Renal pelvis (tissue), 12 donors: ENCODE measurements at places on chromosomes 2 and 18. TPM values are rescaled to one million over a fixed set of nuclear protein-coding genes. Genes with fewer than 3 reads are reported as not detected.
A peak's percentile ranks its signal among the peaks of the same experiment; 100 is the strongest.

DNA sequence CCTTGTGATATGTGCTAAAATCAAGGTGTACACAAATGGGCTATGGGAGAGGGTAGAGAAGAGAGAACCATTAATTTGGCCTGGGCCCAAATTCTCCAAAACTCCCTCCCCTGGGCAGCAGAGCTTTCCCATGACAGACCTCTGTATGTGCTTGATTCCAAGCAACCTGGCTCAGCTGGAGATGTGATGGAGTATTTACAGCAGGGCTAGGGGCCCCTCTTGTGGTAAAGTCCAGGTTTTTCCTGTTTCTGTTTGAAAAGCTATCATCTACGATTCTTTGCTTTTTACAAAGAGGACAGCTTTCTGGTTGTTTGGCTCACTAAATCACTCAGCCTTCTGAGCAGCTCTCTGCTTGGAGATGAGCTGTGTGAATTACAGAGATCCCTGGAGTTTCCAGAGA lies 40.3 kb downstream of the KCNS3 start:
- peak; percentile 19 for DNase-seq

DNA sequence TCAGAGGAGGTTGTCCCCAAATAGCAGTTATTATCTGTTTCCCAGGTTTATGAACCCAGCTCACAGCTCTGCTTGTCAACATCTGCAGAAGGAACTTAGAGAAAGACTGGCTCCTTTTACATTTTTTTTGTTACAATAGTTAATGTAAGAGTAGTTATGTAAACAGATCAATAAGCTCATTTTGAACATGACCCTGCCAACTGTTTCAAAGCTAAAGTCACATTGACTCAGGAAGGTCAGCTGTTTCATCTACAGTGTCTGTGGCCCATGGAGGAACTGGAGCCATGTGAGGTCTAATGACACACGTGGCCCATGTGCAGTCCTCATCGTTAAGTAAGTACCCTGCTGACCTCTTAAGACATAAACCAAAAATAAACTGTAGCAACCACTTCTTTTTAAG lies 97.1 kb downstream of the SH3RF3 start:
- no peak for DNase-seq

DNA sequence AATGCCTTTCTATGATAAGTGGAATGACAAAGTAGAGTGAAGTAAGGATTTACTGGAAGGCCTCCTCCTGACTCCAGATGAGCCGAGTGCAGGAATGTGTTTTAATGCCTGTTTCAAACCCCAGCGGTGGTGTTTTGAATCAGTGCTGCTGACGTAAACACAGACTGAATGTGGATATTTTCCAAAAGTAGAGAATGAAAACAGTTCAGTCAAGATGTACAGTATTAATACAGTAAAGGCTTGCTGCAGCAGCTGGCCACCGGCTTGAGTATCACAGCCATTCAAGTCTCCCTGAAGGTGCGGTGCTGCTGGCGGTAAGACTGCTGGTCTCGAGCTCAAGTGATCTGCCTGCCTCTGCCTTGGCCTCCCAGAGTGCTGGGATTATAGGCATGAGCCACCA lies 46.7 kb downstream of the ARHGAP28 start:
- DNase-seq = no peak

DNA sequence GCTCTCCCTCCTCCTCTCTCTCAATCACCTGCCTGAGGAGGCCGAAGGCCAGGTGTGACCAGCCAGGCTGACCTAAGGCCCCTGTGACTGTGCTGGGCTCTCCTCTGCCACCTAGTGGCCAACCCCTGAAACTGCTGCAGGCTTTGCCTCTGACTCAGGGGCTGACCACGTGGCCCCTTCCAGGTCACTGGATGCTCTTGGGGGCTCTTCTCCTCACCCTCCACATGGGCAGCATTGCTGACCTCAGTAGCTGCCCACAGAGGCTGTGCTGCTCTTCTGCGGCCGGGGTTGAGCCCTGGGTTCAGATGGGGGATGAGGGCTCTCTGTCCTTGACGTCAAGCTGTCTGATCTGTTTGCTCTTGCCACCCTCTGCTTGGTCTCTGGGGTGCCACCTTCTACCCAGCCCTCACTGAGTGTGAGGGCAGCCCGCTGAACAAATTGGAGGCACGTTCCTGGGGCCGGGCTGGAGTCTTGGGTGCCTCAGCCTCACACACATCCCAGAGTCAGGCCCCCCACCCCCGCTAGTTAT lies 122.7 kb downstream of the TWIST2 start:
- no peak for DNase-seq

DNA sequence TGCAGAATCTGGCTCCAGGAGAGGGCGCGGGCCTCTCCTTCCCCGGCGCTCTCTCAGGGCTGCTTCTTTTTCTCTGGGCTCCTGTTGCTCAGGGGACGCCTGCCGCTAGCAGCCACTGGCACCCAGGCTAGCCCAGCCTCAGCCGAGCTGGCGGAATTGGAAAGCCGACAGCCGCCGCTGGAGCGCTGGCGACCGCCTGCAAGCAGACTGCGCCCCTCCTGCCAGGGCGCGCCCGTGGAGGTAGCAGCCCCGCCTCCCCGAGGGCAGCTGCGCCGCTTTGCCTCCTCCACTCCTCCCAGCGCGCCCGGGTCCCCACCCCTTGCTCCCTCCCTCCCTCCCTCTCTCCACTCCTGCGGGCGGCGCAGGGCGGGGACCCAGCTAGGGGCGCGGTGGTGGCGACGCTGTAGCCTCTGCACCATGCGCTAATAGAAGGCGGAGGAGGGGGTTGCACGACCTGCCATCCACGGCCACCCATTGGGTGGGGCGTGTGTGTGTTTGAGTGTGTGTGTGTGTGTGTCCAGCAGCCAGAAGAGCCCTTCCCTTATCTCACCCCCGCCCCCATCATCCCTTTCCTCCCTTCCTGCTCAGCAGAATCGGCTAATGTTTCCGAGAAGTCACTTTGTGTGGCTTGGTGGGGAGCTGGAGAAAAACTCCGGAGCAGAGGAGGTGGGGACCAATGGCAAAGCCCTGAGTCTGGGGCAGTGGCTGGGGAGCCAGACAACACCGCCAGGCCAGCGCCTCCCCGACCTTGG lies at the start of gene SCN9A:
Gene SCN9A, minus strand, starts transcription at position 209 of the 752 bp plus-strand sequence. CDS start 64,188 bp downstream, outside the sequence.
- peak; percentile 76 for DNase-seq

GRCh38 chr2:17518212-17519154 lies at the start of gene RAD51AP2:
TSS of gene RAD51AP2 (minus strand) at chr2:17518440. CDS start at chr2:17518415, 25 bp downstream.
- peak; percentile 78 for DNase-seq

DNA sequence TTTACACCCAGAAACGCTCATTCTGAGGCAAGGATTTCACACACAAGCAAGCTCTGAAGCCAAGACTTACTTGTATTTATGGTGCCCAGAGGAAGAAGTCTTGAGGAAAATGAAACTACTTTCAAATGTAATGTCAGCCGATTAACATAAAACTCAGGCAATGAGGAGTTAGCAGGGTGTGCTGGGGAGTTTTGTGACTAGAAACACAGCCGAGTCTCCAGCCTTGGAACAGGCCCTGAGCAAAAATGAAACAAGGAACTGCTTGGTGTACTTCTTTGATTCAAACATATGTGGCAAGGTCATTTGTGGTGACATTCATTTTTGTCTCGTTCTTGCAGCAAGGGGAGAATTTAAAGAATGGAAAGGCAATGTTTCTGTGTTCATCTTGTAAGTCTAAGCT lies 4.5 kb downstream of the DYTN start:
- no peak for DNase-seq

GRCh38 chr2:193539188-193539587 lies 1344.5 kb upstream of the TMEFF2 start:
- DNase-seq = no peak

DNA sequence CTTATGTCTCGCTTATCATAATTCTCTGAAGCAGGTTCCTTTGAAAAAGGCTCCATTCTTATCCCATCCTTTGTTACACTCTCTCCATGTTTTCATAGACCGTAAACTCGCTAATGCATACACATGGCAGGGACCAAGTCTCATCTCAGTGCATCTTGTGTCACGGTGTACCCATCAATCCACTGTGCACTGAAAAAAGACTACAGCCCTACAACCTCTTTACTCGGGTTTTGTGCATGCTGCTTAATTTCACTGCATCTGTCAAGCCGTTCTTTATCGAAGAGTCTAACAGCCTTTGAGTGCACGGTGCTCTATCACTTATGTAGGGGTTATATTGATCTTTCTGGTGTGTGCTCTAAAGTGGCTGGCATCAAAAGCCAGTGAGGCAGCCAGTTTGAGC lies 302.9 kb upstream of the ERBB4 start:
- DNase-seq = no peak

DNA sequence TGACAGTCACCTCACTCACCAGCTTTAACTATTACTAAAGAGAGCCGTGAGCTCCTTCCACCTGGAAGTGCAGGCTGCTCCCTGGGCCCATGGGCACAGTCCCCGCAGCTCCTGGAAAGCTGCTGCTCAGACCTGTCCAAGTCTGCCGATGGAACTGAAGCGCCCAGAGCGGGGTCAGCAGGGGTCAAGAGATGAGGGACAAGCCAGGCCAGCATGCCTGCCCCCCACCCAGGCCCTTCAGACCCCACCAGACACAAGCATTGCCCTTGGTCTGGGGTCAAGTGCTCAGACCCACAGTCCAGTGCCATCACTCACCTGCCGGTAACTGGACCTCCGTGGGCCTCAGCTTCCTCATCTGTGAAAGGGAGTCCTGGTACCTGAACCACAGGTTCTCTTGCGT lies 59.9 kb downstream of the BIN1 start:
- no peak for DNase-seq

GRCh38 chr18:326846-327245 lies 59.0 kb upstream of the THOC1 start:
- DNase-seq = no peak

GRCh38 chr18:68679528-68679927 lies 35.4 kb downstream of the TMX3 start:
- no peak for DNase-seq

- DNase-seq = no peak
Measured at GRCh38 chr2:31322371-31322770, 88.4 kb downstream of the EHD3 start.

DNA sequence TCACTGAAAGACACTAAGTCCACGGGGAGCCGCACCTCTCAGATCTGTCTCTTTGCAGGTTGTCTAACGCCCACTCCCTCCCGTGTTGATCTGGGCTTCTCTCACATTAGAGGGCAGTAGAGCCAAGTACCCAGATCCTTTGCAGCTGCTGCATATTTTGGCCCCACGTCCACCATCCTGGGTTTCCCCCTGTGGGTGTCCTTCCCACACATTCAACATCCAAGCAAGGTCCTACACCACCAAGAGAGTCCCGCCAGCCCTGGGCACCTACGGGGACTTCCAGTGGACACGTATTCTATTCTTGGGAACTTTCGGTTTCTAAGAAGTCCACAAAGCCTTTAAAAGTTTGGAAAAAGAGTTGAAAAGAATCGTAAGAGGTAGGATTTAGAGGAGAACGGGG lies 116.6 kb downstream of the ATL2 start:
- DNase-seq = no peak

DNA sequence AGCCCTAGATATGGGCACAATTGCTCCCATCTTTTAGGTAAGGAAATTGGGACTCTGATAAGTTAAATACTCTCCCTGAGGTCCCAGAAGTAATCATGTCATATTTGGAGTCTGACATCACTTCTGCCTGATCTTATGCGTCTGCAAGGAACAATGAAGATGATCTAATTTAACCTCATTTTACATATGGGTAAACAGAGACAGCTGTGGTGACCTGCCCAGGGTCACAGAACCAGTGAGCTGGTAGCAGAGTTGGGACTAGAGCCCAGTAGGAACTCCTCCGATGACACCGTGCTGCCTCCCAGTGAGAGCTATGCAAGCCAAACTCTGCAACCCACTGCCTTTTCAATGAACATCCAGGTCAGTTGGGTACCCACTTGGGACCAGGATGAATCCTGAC lies 17.8 kb downstream of the CTAGE1 start:
- no peak for DNase-seq

GRCh38 chr2:231515603-231516002 lies 14.6 kb downstream of the NMUR1 start:
- no peak for DNase-seq

DNA sequence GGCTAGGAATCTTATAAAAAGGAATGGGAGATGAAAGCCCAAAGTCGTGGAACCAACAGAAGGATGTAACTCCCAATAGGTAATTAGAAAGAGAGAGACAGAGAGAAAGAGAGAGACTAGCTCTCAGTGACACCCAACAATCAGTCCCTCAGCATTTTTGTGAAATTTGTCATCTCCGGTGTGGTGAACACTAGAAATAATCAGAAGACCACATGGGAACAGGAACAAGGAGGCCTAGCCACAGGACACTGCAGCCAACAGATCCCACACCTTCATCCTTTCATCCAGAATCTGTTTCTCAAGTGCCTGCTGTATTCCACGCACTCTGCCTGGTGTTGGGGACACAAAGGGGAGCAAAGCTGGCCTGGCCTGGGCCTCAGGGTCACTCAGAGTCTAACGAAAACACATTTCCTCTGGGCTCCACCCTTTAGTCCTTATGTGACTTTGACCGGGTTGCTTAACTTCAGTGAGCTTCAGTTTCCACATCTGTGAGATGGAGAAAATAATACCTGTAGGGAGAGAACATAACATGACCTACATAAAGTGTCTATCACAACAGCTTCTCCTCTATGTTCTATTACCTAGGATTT lies 53.1 kb downstream of the EHD3 start:
- no peak for DNase-seq

- DNase-seq = no peak
Measured at GRCh38 chr2:195270466-195271039, 386.5 kb upstream of the SLC39A10 start.

DNA sequence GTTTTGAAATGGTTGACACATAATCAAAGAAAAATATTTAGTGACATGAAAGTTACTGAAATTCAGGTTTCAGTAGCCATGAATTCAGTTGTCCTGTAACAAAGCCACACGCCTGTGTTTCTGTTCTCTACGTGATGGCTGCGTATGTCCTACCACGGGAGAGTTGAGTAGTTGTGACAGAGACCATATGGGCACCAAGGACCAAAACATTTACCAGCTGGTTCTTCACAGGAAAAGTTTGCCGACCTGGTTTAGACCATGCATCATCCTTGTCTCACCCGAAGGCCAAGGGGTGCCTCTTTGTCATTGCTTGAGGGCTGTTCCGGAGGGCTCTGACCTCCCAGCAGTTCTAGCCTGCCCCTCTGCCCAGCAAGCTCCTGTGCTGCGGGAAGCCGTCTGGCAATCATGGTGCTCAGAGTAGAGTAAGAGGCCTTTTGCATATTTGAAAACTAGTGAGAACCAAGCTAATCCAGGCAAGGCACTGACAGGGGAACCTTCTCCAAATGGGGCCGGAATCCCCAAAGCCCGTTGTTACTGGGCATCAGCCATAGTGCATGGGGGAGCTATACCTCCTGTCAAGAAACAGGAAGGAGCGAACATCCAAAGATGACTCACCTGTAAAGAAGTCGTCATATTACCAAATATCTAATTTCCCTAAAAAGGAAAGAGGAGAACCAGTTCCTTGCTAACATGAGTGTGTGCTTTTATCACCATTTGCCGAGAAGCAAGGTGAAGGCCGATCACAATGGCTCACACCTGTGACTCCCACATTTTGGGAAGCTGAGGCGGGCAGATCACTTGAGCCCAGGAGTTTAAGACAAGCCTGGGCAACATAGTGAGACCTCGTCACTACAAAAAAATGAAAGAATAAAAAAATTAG lies 92.6 kb upstream of the RAB12 start:
- no peak for DNase-seq

Gene LRP1B
- 0.78 TPM for polyA plus RNA-seq

Gene ACTG2
- 0.36 TPM for polyA plus RNA-seq

Gene EML6
- polyA plus RNA-seq = 18.5 TPM

Gene CD226
- polyA plus RNA-seq = 2.7 TPM

Gene CCL20
- polyA plus RNA-seq = 0.66 TPM
